ENCODE measurements at places on chromosomes 16 and 17.

DNA sequence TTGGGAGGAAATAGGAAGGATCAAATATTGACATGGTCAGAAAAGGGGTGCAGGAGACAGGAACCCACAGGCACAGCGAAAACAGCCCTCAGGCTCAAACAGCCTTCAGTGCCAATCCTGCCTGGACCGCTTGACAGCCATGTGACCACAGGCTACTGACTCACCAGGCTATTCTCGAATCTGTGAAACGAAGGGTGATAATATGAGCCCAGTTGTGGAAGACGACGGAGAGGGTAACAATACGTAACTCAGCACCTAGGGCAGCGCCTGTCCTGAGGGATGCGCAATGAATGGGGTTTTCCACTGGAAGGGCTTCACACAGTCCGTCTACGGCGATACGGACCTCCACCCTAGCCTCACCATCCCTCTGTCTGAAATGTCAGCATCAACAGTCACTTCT, 117.3 kb upstream of the RCVRN start:
- DNase-seq: no peak

DNA sequence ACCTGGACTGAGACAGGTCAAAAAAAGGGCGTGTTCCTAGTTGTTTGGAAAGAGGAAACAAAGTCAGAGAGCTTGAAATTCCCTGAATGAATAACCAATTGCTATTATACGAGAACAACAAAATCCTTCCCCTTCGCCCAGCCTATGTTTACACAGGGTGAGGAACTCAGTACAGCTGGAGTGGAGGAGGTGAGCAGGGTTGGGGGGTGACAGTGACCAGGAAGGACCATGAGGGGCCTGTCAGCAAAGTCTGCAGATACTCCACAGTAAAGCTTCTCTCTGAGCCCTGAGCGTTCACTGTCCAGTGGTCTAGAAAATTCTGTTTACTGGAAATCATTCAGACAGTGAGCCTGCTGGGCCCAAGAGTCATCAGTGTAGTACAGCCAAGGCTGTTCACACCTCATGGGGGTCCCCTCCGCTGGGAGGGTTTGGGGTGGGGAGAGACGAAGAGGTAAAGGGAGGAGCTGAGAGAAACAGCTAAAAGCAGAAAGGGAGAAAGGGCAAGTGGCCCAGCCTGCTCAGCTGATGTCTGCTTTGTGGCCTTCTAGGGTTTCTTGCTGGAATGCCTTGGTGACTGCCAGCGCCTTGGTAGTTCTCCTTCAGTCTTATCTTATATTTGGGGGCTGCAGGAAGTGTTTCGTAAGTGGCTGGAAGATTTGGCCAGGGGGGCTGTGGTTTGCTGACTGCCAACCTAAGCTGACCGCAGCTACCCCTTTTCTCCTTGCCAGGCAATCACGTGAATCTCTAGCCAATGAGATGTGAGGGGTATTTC, 5.7 kb downstream of the DUSP3 start:
- no peak for DNase-seq

GRCh38 chr17:39143552-39144093, 7.8 kb downstream of the PLXDC1 start:
- DNase-seq: no peak

DNA sequence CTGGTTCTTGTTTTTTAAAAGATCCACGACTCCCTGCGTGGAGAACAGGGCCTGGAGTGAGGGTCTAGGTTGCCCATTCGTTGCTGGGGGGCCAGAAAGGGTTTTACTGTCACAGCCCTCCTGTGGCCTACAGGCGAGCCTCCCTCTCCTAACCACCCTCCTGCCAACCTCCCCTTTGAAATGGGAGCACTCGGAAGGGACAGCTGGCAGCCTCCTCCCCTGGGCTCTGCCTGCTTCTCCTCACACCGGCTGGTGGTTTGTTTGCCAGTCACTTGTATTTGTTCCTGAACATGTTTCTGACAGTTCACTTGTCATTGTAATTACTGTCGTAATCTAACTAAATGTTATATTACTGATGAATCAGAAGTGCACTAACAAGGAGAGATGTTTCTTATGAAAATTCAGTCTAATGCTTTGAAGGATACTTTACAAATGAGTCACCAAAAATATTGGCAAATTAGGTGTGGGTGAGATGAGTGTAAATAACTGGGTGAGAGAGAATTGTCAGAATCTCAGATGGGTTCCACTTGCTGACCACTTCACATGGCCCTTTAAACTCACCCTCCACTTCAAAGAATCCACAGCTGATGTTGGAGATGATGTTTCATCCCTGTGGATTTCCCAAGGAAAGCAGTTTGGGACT, 2.7 kb upstream of the SPPL2C start:
- DNase-seq: no peak

DNA sequence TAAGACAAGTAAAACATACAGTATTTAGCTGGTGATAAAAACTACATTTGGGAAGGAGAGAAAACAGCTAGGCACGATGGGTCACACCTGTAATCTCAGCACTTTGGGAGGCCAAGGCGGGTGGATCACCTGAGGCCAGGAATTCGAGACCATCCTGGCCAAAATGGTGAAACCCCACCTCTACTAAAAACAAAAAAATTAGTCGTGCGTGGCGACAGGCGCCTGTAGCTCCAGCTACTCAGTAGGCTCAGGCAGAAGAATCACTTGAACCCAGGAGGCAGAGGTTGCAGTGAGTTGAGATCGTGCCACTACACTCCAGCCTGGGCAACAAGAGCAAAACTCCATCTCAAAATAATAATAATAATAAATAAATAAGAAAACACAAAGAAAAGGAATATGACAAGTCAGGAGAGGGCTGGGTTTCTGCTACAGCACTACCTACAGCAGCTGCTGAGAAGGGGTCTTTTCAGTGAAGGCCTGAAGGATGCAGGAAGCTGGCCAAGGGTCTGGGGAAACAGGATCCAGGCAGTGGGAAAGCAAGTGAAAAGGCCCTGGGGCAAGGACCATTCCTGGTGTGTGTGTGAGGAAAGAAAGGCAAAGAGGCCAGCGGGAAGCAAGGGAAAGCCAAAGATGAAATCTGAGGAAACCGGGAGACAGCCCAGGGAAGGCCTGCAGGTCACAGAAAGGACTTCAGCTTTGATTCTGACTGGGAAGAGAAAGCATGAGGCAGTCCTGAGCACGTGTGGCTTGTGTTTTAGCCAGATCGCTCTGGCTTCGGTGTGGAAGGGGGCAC, 10.6 kb downstream of the MBTPS1 start:
- DNase-seq: no peak

DNA sequence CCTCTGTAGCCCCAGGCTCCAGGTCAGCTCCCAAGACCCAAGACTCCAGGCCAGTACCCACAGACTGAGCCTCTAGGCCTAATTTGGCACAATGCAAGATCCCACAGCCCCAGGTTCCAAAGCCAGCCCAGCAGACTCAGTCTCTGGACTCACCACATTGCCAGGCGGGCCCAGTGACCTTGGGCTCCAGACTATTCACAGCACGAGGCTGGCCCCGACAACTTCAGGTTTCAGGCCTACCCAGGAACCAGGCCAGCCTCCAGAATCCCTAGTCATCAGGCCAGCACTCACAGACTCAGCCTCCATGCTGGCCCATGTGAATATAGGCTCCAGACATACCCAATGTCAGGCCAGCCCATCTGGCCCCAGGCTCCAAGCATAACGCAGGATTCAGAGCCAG, 103.8 kb downstream of the CEP112 start:
- DNase-seq: no peak

- DNase-seq: no peak
These were observed 35.1 kb downstream of the TMEM238L start for GRCh38 chr17:10768750-10769251.

DNA sequence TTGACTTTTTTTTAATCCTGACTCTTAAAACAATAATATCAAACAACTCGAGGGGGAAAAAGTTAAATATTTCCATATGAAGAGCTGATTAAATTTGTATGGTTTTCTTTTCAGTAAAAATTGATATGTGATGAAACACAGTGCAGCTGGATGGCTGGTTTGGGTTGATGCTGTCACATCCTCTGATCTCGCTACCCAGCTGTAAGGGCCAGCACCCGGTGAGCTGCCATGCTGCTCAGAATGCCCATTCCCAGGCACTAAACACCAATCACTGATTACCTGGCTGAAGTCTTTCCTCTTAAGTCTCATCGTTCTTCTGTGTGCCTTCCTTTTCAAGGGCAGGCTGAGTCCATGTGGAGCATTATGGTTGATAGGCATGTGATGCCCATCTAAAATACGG, 234.3 kb downstream of the IRX3 start:
- no peak for DNase-seq

GRCh38 chr16:50473356-50473945, 74.7 kb upstream of the NKD1 start:
- DNase-seq: no peak

DNA sequence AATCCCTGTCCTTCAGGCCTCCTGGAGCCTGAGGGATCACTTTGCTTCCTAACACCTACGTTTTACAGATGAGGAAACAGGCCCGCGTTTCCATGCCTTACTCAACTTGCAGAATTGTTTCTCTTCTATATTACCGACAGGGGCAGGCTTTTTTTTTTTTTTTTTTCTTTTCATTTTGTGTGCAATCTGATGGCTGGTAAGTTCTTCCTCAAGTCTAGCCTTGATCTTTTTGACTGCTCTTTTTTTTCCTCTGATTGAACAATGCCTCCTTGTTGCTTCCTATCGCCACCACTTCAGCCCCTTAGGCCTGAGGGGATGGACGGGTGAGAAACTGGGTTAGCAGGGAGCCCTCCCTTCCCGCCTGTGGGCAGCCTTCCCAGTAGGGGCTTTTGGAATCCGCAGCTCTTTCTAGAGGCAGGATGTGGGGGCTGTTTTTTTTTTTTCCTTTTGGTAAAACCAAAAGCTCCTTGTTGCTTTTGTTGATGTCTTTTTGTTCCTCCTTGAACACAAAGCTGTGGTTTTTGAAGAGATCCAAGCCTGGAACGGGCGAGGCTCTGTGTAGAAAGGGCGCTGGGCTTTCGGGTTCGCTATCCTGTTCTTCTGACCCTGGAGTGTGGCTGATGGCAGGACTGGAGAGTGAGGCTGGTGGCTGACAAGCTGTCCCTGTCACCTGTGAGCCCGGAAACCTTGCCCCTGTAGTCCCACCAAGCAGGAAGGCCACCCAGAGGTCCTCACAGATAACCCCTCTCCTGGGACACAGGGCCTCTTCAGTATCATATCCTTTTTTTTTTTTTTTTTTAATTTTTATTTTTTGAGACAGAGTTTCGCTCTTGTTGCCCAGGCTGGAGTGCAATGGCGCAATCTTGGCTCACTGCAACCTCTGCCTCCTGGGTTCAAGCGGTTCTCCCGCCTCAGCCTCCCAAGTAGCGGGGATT, 14.0 kb downstream of the LASP1 start:
- no peak for DNase-seq

- DNase-seq: peak; percentile 38
These were observed 29.0 kb upstream of the RNPS1 start for GRCh38 chr16:2296661-2297505.

- no peak for DNase-seq
These were observed 45.2 kb downstream of the XPO6 start for GRCh38 chr16:28166394-28167208.

DNA sequence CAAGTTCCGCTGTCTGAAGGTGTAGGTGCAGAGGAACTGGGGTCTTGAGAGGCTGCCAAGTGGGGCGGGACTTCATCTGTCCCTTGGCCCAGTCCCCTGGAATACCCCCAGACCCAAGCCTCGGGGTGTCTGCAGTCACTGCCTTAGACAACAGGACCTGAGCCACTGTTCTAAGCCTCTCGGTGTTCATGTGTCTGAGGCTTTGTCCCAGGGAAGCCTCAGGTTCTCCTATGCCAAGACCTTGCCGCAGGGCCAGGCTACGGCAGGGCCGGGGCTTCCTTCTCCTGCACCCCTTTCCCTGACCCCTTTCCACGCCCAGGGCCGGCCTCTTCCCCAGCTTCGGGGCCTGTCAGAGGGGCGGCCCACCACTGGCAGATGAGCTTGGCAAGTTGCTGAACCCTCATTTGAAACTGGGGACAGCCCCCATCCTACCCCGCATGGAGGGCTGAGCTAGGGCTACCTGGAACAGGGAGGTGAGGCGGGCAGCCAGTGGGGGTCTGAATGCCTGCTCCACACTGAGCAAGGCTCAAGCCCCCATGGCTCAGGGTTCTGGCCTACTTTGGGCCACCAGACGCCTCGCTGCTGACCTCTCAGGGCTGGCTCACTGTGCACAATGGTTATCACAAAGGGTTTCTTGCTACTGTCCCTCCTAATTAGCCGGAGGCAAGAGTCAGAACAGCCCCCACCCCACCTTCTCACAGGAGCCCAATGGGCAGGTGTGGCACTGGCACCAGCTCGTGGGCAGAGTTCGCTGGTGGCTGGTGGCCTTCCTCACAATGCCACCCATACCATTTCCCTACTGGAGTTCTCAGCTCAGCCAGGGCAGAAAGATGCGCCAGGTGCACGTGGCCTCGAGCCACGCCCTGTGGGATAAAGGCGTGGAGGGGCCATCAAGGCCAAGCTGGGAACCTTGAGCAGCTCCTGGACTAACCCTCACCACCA, 7.1 kb downstream of the LITAFD start:
- DNase-seq: peak; percentile 45

DNA sequence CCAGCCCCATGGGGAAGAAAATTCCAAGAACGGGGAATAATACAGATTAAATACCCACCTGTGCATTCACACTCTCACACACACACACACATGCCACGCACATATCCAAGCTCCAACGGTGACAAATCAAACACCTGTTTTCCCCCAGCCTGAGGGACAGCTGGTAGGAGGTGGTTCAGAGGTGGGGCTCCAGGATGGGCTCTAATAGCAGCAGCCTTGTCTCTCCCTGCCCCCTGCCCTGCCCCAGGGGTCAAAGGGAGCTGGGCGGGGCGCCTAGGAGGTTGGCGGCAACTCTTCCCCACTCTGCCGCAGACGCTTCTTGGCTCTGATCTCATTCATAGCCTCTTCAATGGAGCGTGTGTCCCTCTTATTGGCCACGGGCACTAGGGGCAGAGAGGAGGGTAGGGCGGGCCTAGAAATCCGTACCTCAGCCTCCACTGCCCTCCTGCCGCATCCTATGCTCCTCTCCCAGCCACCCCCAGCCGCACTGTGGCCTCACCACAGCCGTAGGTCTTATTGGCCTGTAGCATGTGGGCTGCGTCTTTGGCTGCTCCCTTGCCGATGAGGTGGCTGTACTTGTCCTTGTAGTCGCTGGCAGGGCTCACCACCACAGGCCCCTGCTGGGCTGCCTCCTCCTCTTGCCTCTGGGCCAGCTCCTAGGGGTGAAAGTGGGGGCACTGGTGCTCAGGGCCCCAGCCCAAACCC, 8.2 kb downstream of the SPAG7 start:
- DNase-seq: peak; percentile 57

- DNase-seq: no peak
These were observed 56.9 kb upstream of the ALDH3A1 start for GRCh38 chr17:19805006-19805405.

GRCh38 chr17:68172461-68172954, 75.3 kb upstream of the AMZ2 start:
- DNase-seq: peak; percentile 59

DNA sequence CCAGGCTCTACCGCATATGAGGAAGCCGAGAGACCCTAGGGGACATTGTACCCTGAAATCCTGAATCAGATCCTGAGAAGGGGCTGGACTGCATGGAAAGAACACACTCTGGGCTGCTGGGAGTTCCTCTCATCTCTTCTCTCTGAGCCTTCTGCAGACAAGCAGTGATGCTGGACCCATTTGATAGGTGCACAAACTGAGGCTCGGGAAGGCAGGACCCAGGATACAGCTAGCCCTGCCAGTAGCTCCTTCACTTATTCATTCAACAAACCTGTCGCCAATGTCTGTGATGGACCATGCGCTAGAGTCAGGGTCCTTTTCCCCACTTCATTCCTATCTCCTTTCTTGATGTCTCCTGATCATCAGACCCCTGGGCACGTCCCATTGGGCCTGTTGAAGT, 1.9 kb downstream of the SBK1 start:
- DNase-seq: no peak

- DNase-seq: peak; percentile 43
These were observed 574 bp downstream of the MPP3 start for GRCh38 chr17:43832168-43832975.
